Naive thymus-derived CD8-positive, alpha-beta T cell (primary cell): ENCODE measurements at places on chromosomes 4 and X.

DNA sequence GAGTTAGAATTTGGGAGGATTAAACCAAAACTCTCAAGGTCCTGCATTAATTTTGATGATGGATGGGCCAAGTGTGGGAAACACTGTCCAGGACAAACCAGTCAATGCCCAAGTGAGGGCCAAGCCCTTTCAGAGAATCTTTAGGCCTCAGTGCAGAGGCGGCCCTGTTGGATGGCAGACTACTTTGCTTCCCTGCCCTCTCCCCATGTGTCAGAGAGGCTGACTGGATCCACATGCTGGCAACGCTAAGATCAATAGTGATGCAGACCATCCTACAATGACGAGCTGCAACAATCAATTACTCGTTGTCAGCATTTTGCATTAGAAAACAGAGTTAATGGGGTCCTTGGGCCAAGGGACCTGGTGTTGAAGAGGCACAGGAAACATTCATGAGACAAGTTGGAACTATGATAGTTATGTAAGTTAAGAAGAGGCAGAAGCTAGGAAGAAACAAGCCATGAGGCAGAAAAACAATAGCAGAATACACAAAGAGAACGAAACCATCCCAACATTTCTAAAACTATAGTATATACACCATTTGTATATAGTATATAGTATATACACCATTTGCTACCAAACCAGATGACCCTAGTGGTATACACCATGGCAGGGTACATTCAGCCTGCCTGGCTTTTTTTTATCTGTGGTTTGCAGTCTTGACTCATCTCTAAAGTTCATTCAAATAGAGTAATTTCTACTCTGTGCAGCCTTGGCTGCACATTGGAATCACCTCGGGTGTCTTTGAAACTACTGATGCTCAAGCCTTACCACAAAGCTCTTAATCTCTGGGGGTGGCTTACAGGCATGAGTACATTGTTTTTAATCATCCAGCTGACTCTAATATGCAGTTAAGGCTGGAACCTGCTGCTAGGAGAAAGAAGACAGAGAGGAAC is 147.7 kb upstream of the GYPA start:
- no peak for DNase-seq

DNA sequence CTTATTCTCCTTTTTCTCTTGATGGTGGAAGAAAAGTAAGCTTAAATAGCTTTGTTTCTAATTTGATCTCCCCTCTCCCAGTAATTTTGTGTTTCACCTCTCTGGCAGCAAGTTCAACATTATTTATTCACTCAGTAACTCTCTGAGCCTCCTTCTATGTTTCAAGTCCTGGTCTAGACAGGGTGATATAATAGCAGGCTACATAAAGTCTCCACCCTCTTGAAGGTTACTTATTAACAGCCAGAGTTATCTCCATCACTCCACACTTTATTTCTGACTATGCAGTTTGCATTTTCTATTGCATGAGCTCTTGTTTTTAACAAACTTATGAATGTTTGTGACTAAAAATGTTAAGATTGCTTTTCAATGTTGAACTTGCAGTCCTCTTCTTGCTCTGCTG is 17.8 kb upstream of the ANOS1 start:
- DNase-seq, result no peak

- no peak for DNase-seq
These were observed 146.1 kb downstream of the PTTG2 start for GRCh38 chr4:38106311-38106710.

- DNase-seq, result no peak
These were observed 179.4 kb downstream of the FBXW7 start for GRCh38 chr4:152356428-152357034.

DNA sequence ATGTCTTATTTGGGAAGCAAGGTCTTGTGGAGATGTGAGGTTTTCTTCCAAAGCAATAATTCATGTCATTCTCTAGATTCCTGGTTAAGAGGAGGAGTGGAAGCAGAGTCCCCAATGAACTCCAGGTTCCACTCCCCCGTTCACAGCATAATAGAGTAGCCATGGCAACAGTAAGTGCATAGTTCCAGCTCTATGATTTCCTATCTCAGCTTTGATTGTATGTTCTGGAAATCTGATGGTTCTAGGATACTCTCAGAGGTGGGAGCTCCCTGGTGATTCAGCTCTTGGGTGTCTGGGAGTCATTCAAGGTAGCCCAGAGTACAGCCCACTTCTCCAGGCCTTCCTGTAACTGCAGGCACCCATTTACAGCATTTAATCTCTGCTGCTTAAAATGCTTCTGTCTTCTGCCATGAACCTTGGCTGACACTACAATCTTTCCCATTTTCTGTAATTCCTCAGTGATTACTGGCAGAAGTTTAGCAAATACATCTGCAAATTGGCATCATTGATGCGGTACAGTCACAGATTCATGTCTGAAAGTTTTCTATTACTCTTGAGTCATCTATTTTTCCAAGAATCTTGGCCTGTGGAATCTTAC is 242.0 kb downstream of the MAPK10 start:
- no peak for DNase-seq
